ENCODE measurements at places on chromosomes 16 and 17.

DNA sequence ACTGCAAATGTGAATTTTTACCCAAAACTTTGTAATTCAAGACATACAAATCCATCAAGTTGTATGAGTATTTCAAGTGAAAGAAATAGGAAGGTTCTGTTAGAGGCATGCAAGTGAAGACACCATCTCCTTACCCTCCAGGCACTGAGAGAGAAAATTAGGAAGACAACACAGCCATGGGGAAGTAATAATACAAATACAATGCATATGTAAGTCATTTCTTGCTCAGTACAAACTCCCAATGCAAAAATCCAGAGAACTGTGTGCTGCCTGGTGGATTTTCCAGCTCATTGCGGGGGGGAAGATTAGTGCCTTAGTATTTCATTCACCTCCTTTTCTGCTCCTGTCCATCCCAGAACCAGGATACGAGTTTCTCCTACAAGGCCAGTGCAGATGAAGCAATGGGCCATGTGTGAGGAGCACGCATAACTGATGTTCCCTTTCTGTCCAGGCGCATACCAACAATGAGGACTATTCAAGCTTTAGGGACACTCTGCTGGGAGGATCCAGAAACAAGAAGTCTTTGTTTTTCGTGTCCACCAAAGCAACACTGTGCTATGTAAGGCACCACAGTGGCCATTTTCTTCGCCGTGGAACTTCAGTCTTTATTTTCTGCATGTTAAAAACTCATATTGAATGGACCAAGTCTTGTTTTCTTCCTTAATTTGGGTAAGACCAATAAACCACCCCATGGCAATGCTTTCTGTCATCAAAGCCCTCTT lies 143.7 kb upstream of the RCVRN start:
- no peak for DNase-seq

- DNase-seq = peak; percentile 98
These were observed at the start of the genes ATP5PD and KCTD2 for GRCh38 chr17:75046407-75047289. ATP5PD (minus strand) TSS chr17:75046969; CDS start chr17:75042650, 4,319 bp downstream. KCTD2 (plus strand) TSS chr17:75047225; CDS start chr17:75047251, 26 bp downstream.

DNA sequence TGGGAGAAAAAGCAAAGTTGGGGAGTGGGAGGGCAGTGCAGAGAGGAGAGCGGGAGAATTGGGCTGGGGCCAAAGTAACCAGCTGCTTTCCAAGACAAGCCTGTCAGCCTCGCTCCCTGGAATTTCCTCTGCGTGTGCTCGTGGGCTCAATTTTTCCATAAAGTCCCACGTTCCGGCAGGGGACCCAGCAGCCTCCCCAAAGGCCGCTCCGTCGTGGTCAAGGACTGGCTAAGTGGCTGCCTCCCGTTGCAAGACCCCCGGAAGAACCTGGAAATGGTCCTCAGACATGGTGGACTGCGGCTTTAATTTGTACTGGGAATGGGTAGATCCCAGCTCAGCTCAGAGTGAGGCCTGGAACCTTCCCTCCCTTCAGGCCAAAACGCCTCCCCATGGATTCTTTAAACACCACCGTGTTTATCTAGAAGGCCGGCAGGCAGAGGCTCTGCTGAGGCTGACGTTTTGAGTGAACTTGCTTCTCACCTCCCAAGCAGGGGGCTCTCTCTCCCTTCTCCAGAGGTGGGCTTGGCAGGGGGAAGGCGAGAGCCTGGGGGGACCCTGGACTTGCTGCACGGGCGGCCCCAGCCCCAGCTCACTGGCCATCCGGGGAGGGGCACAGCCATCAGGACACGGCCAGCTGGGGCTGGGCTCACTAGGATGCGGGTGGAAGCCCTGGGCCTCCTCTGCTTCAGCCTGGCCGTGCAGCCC lies 190.0 kb downstream of the C16orf95 start:
- peak; percentile 49 for DNase-seq

GRCh38 chr17:19415311-19415710 lies 4.3 kb downstream of the RNF112 start:
- no peak for DNase-seq

DNA sequence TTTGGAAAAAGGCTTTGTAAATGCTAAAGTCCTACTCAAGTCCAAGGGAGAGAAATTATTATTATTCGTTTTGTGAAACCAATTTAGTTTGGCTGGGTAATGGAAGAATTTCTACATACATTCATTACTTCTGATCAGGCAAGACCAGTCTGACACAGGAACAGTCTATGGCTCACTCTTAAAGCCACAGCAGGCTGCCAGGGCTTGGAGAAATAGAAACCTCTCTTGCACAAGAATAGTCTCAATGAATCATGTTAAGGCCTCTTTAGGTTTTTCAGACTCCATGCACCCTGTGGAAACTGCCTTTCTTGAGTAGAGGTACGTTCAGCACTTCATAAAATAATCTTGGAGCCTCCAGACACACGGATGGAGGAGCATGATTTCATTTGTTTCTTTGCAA lies 167.7 kb downstream of the IRX3 start:
- no peak for DNase-seq

DNA sequence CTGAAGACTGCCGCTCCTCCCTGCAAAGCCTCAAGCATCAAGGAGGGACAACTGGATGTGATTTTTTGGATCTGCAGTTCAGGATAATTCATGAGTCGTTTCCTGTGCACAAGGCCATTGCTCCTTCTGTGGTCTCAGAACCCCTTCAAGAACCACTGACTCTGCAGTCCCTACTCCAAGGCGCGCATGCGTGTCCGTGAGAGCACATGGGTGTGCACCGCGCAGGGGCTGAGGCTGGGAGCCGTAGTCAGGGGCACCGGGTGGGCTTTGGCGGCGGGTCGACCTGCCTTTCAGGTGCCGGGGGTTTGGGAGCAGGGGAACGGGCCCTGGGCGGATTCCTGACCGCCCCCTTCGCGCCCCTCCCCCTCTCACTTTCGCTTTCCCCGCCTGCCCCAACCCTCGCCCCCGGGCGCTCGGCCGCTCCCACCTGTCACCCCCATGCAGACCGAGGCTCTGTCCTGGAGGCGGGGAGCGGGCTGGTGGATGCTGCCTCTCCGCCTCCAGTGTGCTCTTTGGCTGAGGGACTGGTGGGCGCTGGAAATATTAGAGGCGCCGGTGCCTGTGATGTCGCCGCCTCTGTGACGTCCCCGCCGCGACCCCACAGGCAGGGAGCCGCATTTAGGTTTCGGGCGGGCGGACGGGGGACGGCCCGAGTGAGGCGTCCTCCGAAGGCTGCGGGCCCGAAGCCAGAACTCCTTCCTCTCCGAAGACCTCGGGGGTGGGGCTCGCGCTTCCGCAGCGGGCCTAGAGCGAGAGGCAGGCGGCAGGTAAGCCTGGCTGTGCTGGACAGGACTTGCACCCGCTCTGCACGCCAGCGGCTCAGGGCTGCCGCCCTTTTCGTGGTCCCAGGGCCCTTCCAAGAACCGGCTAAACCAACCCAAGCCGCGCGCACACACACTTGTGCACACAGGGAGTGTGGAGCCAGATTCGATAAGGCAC lies at the start of gene SPATA32:
Gene SPATA32 (minus strand): TSS at position 518 of the 939 bp plus-strand sequence. CDS start 78 bp downstream, at position 440.
- peak; percentile 49 for DNase-seq

GRCh38 chr17:74682471-74683190 lies 30.1 kb downstream of the CD300LF start:
- DNase-seq = no peak

DNA sequence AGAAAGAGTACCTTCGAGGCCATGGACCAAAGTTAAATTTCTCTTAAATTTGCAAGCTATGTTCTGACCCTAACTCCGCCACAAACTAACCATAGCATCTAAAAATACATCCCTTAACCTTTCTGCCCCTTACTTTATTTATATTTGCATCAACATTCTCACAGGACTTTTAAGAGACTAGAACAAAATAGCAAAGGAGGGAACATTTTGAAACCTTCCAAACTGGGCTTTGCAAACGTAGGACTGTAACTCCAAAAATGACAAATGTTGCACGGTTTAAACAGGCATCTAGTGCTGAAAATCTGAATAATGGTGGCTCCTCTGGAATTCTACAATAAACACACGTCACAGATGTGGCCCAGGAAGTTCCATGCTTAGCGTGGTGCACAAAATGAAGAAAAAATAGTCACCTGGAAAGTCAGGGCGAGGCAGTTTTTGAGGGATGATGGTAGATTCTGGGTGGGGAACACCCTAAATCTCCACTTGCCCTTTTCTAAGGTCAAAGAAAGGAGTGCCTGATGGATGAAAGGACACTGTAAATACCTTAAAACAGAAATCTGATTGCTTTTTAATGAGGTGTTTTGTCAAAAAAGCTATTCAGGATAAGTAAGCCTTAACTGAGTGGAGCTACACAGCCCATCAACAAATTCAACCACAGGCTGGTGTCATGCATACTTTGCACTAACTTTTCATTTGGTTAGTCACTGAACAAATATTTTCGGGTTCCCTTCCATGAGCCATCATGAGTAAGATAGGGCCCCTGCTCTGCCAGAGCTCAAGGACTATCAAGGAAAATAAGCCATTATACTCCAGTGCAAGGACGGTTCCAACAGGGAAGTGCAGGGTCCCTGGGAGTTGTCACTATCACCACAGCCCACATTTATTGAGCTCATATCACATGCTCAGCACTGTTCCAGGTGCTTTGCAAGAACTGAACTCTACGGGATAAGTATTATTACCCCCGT lies 21.2 kb downstream of the ARHGAP17 start:
- no peak for DNase-seq

- DNase-seq = no peak
These were observed 2.7 kb downstream of the DDX5 start for GRCh38 chr17:64503341-64503740.

DNA sequence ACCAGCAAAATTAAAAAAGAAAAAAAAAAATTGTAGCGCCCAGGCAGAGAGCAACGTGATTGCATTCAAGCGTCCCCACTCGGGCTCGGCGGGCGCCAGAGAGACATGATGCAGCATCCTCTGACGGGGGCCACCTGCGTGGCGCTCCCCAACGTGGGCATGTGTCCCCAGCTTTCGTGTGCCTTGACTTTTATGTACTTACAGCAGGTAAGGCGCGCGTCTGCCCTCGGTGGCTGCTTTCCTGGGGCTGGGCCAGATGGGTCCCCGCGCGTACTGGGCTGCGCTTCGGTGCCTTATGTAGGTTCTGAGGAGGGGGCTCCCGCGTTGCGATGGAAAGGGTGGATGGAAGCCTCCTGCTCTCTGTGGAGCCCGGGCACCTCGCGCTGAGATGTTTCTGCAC lies 28.4 kb upstream of the RBFOX1 start:
- DNase-seq = no peak

- no peak for DNase-seq
These were observed 42.8 kb upstream of the GCSH start for GRCh38 chr16:81138831-81139557.

GRCh38 chr17:18258356-18259038 lies at the start of gene FLII:
FLII (minus strand) TSS chr17:18258738; CDS start chr17:18258690, 48 bp downstream.
- peak; percentile 71 for DNase-seq

DNA sequence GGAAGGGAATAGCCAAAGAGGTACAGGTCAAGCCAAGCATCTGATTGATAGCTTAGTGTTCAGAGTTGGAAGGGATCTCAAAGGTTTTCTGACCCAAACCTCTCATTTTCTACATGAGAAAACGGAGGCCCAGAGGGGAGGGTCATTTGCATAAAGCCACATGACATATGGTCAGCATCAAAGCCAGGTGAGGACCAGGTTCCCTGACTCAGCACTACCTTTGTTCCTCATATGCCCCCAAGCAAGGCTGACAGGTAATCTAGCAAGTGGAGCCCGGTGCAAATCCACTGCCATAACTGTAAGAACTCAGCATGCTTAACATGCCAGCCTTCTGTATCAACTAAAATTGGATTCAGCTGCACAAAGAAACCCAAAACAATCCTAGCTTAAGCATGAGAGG lies 28.2 kb upstream of the CCL1 start:
- DNase-seq = no peak

- DNase-seq = no peak
These were observed 31.3 kb downstream of the ASIC2 start for GRCh38 chr17:33261820-33262219.

DNA sequence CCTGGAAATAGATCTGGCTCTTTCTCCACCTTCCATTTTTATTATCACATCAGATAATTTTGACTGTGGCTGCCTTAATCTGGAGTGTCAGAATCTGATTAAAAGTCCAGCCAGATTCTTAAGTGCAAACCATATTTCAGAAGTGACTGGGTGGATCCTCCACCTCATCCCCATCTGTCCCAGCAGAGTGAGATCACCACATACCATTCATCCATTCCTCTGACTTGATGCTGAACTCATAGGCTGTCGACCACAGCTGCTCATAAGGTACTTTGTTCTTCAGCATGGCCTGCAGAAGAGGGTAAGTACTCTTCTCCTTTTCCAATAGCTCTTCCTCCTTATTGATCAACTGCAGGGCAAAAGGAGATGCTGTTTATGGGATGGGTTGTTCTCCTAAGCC lies 53.5 kb downstream of the DNAH3 start:
- no peak for DNase-seq

DNA sequence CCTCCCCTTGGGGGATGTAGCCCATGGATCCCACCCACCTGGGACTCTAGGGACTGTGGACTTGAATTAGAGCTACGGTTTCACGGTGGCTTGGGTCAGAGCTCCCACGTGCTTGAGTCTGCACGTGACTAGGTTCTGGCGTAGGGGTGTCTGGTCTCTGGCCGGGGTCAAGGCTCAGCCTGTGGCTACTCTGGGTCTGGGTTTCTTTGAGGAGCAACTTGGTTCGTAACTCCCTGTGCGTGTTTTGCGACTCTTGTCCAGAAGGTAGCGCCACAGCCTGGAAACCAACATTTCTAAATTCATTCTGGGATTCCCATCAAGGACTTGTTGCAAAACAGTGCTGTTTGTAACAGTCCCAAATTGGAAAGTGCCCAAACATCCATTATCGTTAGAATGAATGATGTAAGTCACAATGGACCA lies 470 bp upstream of the GGT6 start:
- DNase-seq = no peak

- DNase-seq = no peak
These were observed 15.6 kb upstream of the CCL8 start for GRCh38 chr17:34303606-34304005.

- no peak for DNase-seq
These were observed 2.1 kb downstream of the PRR35 start for GRCh38 chr16:561957-562938.

GRCh38 chr17:7437950-7438614 lies 1.2 kb upstream of the FGF11 start:
- DNase-seq = no peak

DNA sequence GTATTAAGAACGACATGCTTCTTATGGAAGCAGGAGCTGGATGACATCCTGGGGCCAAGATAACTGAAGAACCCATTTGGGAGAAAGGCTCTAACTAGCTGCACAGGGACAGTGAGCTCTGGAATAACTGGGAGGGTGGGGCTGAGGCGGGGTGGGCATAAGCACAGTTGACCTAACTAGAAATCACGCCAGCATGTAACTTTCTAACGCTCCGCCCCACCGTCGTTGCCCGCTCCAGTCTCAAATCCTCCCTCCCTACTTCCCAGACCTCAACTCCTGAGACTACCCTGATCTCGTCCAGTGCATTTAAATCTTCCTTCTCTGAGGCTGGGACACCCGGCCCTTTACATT lies 436 bp downstream of the PHB1 start:
- no peak for DNase-seq

- DNase-seq = no peak
These were observed 48.8 kb upstream of the CDH3 start for GRCh38 chr16:68596266-68596665.

GRCh38 chr17:35780950-35781349 lies 14.5 kb downstream of the MMP28 start:
- no peak for DNase-seq

DNA sequence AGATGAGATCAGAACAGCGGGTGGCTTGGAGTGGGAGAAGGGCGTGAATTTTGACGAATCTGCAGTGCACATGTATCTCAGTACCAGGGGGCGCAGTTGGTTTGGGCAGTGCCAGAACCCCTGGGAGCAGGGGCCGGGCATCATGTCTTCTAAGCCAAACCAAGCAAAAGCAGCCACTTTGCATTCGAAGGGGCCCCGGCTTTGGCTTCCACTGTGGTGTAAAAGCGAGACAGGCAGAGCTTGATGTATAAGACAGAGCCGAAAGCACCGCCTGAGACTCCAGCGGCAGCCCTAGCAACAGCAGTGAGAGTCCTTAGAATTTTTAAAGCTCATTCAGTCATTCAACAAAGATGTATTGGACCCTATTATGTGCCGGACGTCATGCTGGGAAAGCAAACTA lies 3.8 kb upstream of the XYLT1 start:
- DNase-seq = no peak
